Kidney (tissue), 22 donors: ENCODE measurements at places on chromosomes 16 and 17. TPM values are rescaled to one million over a fixed set of nuclear protein-coding genes. Genes with fewer than 3 reads are reported as not detected.

GRCh38 chr17:48215583-48216139, 108.1 kb downstream of the SNX11 start:
- DNase-seq: peak; percentile 66

GRCh38 chr17:48577946-48578615, at the start of gene HOXB4:
HOXB4 (minus strand) TSS chr17:48578350; CDS start chr17:48578319, 31 bp downstream.
- peak; percentile 94 for DNase-seq

GRCh38 chr17:40063901-40064531, 1.3 kb downstream of the THRA start:
- DNase-seq: peak; percentile 67

DNA sequence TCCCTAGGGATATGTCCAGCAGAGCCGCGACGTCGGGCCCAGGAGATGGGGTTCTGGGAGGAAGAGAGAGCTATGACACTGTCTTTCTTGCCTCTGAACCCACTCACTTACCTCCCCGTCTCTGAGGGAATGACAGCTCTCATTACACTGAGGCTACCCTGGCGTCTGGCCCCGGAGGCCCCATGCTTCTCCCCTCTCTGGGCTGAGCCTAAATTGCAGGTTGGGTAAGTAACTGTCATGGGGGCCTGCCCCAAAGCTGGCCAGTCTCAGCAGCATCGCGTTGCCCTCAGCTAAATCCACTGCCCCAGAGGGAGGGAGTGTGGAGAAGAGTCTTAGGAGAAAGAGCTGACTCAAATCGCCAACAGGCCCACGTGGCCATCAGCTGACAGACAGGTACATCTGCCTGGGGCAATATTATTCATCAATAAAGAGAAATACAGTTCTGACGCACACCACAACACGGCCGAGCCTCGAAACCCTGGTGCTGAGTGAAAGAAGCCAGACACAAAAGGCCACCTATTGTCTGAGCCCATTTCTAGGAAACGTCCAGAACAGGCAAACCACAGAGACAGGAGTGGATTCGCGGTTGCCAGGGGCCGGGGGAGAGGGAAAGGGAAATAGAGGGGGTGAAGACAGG, 156.4 kb downstream of the C16orf95 start:
- no peak for DNase-seq

DNA sequence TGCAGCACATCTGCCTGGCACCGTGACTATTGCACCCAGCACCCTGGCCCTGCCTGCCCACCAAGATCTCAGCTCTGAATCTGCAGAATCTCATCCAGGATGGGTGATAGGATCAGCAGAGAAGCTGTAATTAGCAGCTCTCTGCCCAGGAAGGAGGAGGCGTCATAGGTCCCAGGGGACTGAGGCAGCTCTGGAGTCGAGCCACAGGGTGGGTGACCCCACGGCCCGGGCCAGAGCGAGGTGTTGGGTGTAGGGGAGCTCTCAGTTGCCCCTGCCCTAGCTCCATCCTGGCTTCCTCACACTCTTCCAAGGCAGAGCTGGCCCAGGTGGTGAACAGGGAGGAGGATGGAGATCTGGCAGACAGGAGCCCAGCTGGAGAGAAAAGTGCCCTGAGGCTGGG, 18.2 kb upstream of the FAM83G start:
- DNase-seq: no peak

DNA sequence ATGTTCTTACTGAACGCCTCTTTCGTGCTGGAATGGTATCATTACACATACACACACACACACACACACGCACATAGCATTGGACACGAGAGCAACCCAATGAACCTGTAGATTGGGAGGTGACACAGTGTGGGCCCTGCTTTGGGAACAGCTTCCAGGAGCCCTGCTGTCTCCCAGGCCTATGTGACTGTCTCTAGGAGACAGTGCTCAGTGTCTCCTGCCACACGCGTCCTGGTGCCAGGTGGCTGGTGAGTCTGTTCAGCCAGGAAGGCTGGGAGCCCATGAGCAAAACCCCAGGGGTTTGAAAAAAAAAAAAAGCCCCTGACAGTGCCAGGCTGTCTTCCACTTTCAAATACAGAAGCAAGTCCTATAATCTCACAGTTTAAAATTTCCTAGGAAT, 2.4 kb upstream of the SPOP start:
- no peak for DNase-seq

DNA sequence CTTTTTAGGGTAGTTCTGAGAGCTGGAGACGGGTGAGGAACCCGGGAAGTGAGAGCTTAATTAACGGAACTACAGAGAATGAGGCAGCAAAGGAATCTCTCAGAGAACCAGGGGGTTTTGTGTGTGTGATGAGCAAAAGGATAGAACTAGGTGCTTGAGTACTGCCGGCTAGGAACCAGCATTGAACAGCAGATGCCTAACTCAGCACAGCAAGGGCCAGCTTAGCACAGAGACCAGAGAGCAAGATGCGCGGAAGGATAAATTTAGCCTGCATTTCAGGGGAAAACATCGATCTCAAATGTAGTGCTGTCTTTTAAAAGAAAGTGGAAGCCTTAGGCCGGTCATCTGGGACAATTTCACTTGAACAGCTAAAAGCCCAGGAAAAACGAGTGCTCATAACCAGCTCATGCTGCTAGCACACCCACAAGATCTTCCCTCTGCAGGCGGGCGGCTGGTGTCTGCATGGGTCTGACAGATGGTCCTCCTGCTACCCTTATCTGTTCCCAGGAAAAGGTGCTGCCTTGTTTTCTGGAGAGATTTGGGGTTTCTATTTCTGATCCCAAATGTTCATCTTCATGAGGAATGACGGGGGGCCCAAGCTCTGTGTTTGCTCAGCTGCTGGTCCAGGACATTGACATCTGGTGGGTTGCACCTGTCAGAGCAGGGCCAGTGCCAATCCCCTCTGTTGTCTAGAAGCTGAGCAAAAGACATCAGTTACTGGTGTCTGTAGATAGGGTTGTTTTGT, 103.9 kb downstream of the SOCS1 start:
- no peak for DNase-seq

GRCh38 chr16:6692874-6693273, 639.8 kb upstream of the RBFOX1 start:
- DNase-seq: no peak

The PSMC3IP gene
- 3.6 TPM for polyA plus RNA-seq

The ESRP2 gene
- 19.1 TPM for polyA plus RNA-seq

The TK2 gene
- 31.0 TPM for polyA plus RNA-seq
